ENCODE measurements at places on chromosomes 16 and 17.

DNA sequence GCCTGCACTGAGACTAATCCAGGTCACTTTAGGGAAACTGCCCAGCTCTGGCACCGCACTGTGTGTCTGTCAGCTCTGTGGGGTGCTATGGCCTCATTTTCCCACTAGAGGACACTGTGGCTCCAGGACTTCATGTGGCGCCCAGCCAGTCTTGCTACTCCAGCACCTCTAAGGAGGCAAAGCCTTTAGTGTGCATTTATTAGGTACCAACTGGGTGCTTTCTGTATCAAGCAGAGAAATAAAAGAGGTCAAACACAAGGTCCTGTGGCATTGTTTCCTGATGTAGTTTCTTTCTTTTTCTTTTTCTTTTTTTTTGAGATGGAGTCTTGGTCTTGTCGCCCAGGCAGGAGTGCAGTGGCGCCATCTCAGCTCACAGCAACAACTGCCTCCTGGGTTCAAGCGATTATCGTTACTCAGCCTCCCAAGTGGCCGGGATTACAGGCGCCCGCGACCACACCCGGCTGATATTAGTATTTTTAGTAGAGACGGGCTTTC lies 12.5 kb upstream of the RHBDL3 start:
- peak; percentile 12 for DNase-seq

DNA sequence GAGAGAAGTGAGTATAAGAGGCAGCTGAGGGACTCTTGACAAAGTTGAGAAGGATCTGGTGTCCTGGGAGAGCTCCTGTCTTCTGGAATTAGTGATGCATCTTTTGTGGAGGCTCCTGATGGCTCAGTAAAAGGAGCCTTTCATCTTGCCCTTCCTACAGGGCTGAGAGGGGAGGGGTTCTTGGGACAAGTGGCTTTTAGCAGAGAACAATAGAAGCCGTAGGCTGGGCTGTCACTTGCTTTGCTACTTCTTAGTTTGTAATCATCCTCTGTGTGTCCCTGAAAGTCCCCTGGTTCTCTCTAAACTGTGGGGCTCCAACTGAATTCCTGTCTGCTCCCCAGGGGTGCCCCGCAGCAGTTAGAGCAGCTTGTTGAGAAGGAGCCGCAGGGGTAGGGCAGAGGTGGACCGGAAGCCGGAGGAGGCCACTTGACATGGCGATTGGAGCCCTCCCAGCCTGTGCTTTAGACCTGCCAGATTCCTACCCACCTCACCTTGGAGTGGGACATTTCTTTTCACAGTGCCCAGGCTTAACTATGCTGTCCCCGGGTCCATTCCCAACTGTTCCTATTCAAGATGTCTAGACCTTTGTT lies 85.1 kb downstream of the PRKCA start:
- DNase-seq: no peak

DNA sequence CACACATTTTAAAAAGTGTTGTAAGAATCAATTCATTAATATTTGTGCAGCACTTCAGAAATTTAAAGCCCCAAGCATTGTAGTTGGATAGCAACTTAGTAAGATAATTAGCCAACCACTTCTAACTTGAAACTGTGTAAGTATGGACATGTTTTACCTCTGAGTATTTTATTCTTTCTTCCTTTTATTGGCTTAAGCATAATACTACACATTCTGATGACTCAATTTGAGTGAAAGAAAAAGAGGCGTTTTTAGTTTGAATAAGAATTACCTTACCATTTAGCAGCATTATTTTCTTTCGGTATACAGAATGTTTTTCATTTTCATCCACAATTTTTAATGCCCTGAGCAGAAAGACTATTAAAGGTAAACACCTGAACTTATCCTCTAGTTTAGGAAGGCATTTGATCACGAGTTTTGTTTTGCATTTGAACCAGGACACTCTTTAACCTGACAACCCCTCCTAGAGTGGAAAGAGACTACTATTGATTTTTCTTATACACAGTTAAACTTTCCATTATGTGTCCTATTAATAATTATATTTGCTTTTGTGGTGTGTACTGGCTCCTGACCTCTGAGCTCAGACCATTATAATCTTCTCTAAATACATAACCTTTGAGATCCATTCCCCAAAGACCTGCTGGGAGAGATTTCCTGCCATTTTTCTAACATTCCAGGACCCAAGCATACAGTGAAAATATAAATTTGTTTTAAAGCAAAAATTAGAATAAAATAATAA lies 9.2 kb downstream of the NACA2 start:
- DNase-seq: no peak

- no peak for DNase-seq
Measured at GRCh38 chr16:16073891-16074881, 124.8 kb downstream of the ABCC1 start.

- no peak for DNase-seq
Measured at GRCh38 chr16:58459344-58460218, 40.4 kb upstream of the NDRG4 start.

DNA sequence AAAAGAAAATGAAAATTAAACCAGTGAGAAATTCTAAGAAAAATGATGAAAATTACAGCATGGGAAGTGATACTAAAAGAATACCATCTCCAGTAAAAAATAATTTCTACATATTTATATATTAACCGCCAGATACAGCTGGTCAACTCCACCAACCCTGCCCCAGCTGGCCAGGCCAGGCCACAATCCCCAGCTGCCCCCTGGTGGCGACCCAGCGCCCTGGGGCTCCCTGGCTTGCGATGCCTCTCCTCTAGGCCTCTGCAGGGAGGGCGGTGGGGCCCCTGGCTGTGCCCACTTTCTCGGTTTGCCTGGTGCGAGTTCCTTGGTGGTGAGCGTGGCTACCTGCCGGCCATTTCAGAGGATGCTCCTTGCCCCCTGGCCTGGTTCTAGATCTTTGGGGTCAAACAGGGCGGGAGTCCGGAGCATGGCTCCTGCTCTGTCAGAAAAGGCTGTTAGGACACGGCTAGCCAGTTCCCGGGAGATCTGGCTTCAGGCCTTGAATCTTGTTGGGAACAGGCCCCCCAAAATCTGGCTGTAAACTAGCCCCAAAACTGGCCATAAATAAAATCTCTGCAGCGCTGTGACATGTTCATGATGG lies 14.5 kb downstream of the GLIS2 start:
- DNase-seq: peak; percentile 46

- no peak for DNase-seq
Measured at GRCh38 chr17:60148373-60148772, 1.4 kb upstream of the CA4 start.

- no peak for DNase-seq
Measured at GRCh38 chr17:32123782-32124181, 18.5 kb upstream of the RHOT1 start.

DNA sequence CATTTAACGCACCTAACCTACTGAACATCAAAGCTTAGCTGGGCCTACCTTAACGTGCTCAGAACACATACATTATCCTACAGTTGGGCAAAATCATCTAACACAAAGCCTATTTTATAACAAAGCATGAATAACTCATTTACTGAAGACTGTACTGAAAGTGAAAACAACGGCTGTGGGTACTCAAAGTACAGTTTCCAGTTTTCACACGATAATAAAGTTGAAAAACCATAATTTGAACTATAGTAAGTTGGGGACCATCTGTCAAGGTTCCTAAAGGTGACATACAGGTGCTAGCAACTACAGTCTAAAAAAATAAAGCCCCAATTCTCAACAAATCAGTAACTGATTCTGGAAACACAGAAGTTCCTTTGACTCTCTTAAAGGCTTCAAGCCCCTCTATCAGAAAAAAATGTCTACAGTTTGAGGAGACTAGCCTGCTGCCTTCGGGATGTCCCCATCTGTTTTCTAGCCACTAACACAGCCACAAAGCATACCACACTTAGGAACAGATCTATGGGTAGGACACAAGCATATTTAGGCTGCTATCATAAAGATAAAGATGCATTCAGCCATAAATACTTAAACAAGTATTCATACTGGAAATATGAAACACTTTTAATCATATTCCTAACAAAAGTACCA lies 71.3 kb downstream of the KANSL1 start:
- no peak for DNase-seq

DNA sequence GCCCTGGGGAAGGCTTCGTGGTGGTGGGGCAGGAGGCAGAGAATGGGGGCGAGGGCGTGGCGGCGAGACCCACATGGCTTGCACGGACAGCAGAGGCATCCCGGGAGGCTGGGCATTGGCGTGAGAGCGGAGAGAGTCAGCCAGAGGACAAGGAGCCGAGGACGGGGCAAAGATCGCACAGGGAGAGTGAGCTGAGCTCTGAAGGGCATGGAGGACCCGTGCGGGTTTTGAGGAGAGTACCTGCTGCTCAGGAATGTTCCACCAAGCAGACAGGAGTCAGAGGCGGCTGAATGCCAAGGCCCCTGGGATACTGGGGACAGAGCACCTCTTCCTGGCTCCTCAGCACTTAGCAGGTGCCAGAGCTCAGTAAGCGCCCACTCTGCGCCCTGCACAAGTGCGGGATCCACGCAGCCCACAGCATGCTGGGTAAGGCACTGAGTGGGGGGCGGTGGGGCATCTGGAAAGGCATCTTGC lies 47.8 kb downstream of the ARHGAP27 start:
- no peak for DNase-seq

DNA sequence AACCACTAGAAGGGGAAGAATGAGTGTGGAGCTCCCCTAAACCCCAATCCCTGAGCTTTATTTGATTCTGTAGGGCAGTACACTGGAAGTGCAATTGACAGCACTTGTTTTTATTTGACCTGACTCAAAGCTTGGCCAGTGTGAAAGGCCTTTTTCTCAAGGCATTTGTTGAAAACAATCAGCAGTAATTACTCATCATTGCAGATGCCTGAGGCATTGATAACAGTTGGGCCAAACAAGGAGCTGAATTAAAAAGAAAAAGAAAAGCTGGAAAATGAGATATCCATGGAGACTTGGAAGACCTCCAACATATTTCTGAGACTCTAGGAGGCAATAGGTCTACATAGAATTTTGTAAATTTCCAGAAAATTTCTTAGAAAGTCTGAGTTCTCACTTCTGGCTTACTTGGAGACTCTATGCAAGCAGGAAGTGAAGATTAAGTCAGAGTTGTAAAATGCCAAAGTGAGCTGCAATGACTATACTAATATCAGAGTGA lies 200.8 kb upstream of the KCNJ16 start:
- DNase-seq: no peak

- no peak for DNase-seq
Measured at GRCh38 chr16:69399361-69399760, 13.6 kb upstream of the TERF2 start.

DNA sequence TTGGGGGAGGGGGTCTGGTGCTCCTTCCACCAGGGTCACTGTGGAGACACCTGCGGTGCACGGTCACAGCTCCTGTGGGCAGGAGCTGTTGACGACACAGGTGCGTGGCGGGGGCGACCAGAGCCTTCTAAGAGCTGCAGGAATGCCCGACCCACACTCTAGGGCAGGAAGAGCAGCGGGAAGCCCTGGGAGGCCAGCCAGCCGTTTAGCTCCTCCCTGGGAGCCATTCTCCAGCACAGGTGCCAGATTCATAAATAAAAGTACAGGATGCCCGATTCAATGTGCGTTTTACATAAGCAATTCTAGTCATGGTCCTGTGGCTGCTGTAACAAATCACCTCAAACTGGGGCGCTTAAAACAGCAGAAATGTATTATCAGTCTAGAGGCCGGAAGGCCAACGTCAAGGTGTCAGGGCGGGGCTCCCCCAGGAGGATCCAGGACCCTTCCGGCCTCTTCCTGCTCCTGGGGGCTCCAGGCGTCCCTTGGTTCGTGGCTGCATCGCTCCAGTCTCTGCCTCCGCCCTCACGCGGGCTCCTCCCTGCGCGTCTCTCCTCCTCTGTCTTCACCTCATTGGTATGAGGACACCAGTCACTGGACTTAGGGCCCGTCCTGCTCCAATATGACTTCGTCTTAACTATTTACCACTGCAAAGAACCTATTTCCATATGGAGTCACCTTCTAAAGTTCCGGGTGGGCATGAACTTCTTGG lies 155.4 kb downstream of the FOXL1 start:
- DNase-seq: no peak

GRCh38 chr16:57810197-57811031 lies 8.1 kb upstream of the KIFC3 start:
- DNase-seq: peak; percentile 78

DNA sequence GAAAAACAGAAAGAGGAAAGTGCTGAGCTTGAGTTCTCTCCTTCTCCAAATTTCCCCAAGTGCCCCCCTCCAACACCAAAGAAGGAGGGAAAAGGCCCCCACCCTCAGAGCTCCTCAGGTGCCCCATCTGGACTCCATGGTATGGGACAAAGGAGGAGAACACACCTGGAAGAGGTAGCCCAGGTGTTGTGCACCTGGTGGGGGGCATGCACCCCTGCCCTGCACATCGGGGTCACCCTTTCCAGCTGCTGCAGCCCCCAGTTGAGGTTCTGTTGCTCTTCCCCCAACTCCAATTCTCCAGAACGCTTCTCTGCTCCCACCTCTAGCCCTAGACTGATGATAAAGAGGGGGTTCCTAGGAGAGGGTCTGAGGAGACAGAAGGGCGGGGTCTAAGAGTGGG lies 3.0 kb upstream of the COL1A1 start:
- no peak for DNase-seq

DNA sequence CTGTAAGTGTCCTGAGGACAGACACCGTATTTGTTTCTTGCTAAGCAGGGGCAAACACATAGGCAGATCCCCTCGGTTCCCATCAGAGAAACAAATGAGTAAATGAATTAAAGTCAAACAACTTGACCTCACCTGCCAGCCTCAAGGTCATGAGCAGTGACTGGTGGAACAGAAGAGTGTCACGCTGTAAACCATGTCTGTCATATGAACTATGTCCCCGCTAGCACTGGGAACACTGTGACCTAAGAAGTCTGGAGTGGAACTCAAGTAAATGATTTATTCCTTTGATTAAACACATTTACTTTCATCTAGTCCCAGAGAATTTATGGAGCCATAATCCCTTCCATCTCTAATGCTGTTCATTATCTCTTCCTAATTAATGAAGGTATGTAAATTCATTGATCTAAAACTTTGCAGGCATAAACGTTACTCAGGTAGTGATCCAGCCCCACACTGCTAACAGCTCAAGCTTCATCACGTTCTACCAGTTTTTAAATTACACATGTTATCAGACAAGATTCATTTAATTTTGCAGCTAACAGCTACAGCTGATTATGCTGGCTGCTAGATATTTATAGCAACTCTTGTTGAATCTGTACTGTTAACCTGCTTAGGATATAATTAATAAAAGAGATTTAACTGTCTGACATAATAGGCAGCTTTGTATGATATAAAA lies 38.7 kb downstream of the CPPED1 start:
- no peak for DNase-seq

DNA sequence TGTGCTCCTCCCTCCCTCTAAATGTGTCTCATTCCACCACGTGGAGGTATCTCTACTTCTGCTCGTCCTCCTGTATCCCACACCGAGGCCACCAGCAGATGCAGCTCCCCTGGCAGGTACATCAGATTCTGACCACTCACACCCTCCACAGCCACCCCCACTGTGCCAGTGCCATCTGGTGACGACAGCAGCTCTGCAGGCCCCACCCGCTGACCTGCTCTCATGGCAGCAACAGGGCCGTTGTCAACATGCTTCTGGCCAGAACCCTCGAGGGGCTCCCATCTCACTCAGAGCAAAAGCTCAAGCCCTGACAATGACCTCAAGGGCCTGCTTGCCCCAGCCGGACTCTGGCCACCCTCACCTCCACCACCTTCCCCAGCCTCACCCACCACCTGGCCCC lies 93.4 kb downstream of the AMFR start:
- DNase-seq: no peak
